ENCODE measurements at places on chromosomes 4 and X.

DNA sequence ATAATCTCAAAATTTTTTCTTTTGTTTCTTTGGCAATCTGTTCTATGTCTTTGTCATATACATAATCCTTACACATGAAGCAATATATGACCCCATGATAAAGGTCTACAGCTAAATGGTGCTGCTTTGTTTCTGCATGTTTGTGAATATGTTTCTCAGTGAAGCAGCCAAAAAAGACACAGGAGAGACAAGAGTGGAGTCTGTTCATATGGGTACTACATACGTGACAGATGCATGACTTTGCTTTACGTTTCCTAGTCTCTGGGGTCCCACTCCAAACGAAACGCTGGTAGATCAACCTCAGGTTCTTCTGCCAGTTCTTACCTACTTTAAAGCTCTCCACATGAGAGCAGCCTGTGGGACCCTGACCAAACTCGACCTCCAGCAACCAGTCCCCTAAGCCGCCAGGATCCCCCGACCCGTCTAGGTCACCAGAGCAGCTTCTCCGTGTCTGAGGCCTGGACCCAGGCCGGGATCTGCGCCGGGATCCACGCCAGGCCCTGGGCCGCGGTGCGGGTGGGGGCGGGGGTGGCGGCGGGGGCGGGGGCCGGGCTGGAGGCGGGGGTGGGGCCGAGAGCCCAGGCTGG, 1.5 kb downstream of the USP51 start:
- DNase-seq: no peak

GRCh38 chr4:163744861-163745260, 250.4 kb downstream of the TMA16 start:
- no peak for DNase-seq

- no peak for DNase-seq
Observed at GRCh38 chr4:87882861-87883260, 50.1 kb downstream of the MEPE start.

DNA sequence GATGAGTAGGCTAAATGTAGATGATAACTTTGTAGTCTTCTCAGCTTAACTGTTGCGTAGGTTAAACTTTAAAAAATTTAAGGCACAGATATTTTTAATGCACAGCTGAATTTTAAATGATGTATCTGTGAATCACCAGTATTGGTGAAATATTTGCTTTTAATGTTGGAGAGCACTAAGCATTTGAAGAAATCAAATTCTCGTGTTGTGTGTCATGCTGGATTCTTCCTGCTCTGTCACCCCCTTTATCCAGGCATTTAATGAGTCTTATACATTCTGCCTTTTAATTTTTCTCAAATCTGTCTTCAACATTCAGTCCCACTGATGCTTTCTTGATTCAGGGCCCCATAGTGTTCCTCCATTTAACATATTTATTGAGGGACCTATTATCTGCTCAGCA, 76.7 kb downstream of the SLC4A4 start:
- DNase-seq: no peak

GRCh38 chr4:36919721-36920120, 324.8 kb upstream of the NWD2 start:
- no peak for DNase-seq

- no peak for DNase-seq
Observed at GRCh38 chr4:24476282-24476681, 108.1 kb downstream of the DHX15 start.

GRCh38 chr4:4225915-4226605, 669 bp downstream of the OTOP1 start:
- no peak for DNase-seq

- no peak for DNase-seq
Observed at GRCh38 chrX:134741746-134742145, 83.5 kb upstream of the PLAC1 start.

DNA sequence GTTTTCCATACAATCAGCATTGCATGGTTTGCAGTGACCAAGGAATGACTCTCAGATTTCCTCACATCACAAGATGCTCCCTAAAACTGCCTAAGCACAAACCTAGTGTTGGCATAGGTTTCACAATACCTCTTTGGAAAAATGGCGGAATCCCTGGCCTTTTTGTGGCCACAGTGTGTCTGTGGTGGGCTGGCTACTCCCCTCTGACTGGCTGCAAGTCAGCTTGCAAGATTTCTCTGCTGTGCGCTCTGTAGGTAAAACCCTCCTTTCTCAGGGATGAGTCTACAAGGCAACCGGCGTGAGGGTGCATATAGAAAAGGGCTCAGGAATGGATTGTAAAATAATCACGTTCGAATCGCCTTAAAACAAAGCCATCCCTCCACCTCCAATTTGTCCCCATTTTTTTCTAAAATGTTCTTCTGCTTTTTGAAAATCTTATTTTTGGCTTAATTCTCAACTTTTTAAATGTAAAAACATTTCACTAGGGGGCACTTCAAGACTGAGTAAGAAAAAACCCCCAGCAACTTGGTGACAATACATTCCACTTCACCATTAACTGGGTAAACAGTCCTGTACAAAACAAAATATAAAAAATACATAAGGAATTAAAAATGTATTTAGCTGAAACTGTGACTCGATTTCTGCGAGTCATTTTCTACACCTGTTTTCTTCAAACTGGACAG, 235.6 kb downstream of the STIM2 start:
- DNase-seq: no peak

- DNase-seq: no peak
Observed at GRCh38 chrX:130714135-130714534, 188.9 kb downstream of the ENOX2 start.

DNA sequence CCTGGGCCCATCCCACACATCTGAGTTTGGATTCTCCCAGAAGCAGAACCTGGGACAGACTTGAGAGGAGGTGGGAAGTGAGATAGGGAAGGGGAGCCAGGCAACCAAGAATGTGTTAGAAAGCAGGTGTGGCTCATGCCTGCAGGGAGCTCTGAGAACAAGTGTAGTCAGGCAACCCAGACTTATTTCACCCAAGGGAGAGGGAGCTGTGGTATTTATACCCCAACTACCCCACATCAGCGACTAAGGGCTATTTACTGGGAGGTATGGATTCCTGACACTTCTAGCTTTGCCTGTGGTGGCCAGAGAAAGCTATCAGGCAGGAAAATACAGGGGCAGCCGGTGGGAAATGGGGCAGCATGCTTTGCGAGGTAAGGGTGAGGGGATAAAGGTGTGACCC, 125.8 kb upstream of the MSX1 start:
- no peak for DNase-seq

- no peak for DNase-seq
Observed at GRCh38 chrX:155767876-155768769, 113.0 kb upstream of the VAMP7 start.

GRCh38 chr4:135770505-135770904, 1568.9 kb upstream of the PABPC4L start:
- DNase-seq: no peak

GRCh38 chr4:97216046-97216445, 927.2 kb downstream of the STPG2 start:
- DNase-seq: no peak

All from CD4-positive, alpha-beta T cell treated with Interleukin-15 for 1 hour (primary cell).